ENCODE measurements at places on chromosomes 13 and 19. TPM values are rescaled to one million over a fixed set of nuclear protein-coding genes. Genes with fewer than 3 reads are reported as not detected.
A peak's percentile ranks its signal among the peaks of the same experiment; 100 is the strongest.

- no peak for DNase-seq
Measured at GRCh38 chr13:41494202-41494601, 36.9 kb downstream of the RGCC start.

DNA sequence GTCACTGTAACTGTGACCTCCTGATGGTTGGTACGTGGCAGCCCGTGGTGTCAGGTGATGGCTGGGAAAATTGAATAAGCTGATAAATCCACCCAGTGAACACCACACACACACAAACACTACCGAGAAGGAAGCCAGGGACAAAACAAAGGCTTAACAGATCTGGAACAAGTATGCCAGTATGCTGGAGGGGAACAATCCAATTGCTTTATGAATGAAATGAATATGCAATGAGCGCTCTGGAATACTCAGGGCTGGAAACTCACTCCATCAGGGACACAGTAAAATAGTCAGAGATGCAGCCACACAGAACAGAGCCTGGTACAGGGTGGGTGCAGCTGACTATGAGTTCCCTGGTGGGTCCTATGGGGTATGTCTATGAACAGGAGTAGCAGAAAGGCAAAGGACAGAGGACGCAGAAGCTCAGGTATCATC, 16.7 kb downstream of the TMTC4 start:
- no peak for DNase-seq

DNA sequence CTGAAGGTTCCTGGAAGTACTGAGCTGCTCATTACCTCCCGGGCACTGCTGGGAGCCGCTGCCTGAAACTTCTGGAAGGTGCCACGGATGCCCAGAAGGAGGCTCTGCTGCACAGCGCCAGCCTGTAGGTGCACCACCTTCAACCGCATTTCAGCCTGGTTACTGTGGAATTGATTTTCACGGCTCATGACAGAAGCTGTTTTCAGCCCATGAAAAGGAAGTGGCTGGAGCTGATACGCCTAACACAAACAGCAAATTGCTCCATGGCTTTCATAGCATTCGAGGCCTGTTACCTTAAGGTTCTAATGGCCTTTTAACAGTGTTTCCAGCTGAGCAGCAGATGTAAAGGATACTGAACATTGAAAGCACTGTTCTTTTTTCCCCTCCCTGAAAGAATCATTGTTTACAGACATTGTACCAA, 22.0 kb downstream of the GPC6 start:
- peak; percentile 87 for DNase-seq

GRCh38 chr19:18001777-18002345, 6.1 kb upstream of the ARRDC2 start:
- DNase-seq, result no peak

- DNase-seq, result no peak
Measured at GRCh38 chr13:62537593-62537992, 1121.9 kb upstream of the PCDH20 start.

DNA sequence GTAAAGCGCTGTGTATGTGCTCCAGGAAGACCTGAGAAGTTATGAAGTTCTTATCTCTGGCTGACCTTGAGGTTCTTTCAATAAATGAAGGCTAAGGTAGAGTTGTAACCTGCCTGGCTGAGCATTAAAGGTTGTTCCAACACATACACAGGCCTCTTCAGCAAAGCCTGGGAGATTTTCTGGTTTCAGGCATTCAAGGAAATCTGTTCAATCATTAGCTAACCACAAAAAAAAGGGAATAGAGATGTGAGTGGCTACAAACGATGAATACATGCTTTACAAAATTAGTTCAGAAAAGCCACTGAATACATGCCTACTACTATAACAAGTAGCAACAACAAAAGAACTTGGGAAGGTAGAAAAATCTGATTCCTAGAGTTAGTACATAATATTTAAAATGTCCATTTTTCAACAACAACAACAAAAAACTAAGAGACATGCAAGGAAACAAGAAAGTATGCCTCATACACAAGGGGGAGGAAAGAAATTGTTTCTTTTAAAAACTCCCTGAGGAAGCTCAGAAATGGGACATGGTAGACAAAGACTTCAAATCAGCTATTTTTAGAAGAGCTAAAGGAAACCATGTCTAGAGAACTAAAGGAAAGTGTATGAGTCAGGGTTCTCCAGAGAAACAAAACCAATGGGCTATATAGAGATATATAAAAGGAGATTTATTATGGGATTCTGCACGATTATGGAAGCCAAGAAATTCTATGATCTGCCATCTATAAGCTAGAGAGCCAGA, 191.5 kb upstream of the IPO5 start:
- DNase-seq, result no peak

DNA sequence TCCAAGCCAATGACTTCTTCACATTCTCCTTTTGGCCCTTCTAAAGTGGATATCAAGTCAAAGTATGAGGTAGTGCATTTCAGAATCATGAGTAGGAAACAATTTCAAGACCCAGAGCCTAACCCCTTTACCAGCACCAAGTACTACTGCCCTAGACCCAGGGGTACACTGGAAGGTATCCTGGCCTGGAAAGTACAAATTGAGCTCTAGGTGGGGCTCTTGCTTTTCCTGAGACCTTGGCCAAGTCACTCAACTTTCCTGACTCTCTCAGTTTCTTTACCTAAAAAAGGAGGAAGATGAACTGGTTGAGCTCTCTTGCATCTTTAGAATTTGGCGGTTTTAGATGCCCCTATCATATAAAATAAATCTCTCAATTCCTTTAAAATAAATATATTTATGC, 204.7 kb downstream of the FGF14 start:
- DNase-seq, result no peak

IRGC gene
- total RNA-seq, result not detected

DNA sequence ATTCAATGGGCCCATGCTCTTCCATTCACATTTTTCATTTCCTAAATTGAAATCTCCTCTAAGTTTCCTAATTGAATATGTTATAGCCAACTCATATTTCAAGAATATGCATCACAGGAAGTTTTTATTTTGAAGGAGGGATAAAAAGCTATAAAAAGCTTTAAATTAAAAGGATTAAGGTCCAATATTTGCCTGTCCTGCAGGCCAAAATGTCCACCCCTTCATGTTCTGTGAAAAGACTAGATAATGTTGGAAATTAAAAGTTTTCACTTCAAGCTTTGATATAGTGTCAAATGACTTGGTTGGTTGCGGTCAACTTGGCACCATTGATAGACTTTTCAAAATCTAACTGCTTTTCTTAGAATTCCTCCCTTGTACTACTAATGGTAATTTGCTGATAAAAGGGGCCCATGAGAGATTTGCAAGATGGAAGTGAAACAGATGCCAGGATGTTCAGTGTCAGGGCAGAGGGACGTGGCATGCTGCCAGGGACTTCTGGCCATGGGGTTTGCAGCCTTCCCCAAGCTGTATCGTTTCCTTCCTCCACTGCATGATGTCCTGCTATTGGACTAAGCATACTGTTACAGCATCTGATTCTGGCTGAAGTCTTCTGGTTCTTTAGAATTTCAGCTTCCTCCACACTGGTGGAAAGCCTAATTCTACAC, 547.3 kb upstream of the MIR17HG start:
- DNase-seq, result peak; percentile 48

DNA sequence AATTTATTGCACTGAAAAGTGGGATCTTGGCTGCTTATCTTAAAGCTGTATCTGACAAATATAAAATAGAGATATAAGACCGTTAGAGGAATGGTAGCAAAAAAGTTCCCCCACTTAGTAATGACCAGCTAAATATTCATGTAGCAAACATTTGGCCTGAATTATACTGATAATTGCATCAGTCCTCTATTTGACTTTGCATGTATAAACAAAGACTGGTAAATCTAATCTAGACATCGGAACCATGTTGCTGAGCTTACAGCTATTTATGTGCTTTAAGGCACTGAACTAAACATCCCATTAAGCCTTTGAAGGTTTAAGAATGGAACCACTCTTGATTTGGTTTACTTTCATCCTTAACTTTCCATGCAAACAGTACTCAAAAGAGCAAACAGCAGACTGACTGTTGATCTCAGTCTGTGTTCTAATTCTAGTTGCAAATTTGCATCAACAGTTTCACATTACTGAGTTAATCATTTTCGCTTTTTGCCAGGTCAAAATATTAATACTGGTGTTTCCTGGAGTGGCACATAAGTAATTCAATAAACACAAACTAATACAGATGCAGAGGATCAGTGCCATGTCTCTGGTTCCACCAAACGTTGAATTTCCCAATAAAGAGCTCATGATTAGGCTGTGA, 203.5 kb upstream of the HTR2A start:
- no peak for DNase-seq

- DNase-seq, result no peak
Measured at GRCh38 chr19:41064974-41065569, 23.2 kb upstream of the CYP2A13 start.

DNA sequence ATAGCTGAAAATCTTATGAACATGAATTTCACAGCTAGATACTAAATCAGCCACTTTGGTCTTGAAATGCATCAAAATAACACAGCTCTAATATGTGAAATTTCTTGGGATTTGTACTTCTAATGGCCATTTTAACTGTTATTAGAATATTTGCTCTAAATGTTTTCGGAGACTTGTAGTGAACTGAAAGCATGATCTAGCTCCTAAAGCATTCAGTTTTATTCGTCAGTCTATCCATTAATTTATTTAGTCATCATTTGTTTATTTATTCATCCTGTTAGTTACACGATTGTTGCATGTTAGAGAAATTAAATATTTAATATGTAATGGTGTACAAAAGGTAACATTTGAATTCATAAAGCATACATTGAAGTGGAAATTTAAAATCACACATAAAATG, 1132.7 kb downstream of the SLITRK1 start:
- no peak for DNase-seq

GPR18 gene
- 0.15 TPM for total RNA-seq

DNA sequence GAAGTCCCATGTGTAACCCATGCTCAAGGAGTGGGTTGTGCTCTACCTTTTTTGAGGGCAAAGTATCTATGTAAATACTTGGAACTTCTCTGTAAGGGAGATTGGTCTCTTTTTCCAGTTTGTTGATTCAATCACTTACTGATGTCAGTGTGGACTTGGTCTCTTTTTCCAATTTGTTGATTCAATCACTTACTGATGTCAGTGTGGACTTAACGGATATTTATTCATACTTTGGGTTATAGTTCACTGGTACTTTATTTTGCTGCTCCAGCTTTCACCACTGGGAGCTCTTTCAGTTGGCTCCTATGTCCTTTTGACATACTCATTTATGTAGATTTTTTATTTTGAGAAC, 36.4 kb downstream of the COG3 start:
- DNase-seq, result no peak

- DNase-seq, result no peak
Measured at GRCh38 chr19:43330726-43331434, 22.6 kb upstream of the CD177 start.

DNA sequence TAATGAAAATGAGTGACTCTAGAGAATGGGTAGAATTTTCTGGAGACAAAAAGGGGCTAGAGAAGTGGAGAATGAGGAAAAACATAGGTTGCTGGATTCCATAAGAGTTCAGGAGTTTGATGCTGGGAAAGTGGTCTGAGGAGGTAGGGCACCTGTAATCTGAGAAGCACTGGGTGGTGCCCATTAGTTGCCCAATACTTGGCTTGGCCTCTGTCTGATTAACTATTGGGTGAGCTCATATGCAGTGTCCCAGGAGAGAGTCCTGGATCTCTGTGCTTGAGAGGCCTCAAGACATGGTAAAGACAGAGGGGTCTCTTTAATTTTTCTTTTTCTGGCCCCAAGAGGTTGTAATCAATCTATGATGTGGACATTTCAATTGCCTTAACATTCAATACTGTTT, 390.1 kb downstream of the TDRD3 start:
- DNase-seq, result no peak

SEMA6B gene
- 1.8 TPM for total RNA-seq

GRCh38 chr13:79519255-79519654, 38.3 kb downstream of the NDFIP2 start:
- DNase-seq, result no peak

GRCh38 chr13:97946951-97947588, 6.4 kb upstream of the IPO5 start:
- no peak for DNase-seq

DNA sequence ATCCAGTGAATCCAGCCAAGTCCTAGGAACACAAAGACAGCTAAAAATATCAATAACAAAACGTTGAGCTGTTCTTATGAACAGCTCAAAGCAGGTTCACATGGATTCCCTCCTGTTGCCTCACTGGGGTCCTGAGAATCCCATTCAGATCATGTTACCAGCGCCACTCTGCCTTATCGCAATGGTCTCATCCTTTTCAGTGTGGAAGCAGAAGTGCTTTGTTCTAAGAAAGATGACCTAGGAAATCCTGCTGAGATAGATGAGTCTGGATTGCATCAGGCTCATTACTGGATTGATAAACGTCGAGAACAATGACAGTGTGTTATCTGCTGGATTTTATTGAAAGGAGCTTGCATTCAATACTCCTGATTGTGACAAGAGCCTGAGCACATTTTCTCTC, 87.0 kb downstream of the SLAIN1 start:
- DNase-seq, result no peak

DNA sequence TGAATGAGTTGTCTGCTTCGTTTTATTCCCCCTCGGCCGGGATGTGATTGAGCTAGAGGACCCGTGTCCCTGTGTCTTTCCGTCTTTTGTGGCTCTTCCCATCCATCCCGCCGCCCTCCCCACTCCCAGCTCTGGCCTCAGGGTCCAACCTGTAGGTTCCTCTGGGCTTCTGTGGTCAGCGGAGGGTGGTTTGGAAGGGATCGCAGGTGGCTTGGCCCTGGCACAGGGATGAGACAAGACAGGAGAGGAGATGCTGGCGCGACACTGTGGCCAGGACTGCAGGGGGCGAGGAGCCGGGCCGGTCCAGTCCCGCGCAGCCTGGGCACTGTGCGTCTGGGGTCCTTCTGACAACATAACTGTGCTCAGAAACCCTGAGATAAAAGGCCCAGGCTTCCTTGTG, 2.0 kb downstream of the EVI5L start:
- DNase-seq, result no peak

DNA sequence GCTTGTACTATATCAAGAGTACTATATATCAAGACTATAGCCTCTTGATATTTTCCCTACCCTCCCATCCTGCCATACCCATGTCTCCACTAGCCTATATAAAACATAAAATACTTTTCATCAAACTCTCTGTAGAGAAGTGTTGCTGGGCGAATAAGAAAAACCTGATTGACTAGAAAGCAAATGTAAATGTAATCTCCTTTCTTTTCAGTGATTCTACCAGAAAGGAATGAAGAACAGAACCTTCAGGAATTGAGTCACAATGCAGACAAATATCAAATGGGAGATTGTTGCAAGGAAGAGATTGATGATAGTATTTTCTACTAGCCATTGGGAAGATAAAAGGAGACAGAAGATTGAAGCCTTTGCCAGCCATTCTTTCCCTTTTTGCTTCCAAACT, 89.2 kb downstream of the KCNRG start:
- DNase-seq, result no peak

DNA sequence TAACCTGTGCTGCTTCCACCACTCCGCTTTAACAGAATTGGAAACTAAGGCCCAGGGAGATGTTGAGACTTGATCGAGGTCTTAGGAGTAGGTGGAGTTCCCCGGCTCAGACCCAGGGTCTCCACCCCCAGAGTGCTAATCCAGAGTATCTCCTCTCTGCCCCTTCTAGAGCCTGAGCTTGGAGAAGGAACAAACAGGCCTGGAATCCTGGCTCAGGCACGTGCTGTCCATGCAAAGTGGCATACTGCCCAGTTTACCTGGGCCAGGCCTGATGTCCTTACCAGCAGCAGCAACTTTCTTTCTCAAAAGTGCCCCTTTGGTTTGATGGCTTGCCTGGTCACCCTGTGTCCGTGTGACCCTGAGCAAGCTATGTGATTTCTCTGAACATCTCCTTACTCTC, 3.7 kb downstream of the SYNGR4 start:
- DNase-seq, result peak; percentile 69

ZNF541 gene
- 0.08 TPM for total RNA-seq

GRCh38 chr19:58033741-58034476, at the start of gene ZSCAN1:
TSS of gene ZSCAN1 (plus strand) at chr19:58034025. CDS start at chr19:58037837, 3,812 bp downstream.
- peak; percentile 71 for DNase-seq

- no peak for DNase-seq
Measured at GRCh38 chr19:29681422-29682235, 16.4 kb downstream of the PLEKHF1 start.
